ENCODE measurements at places on chromosomes 4 and X.
A peak's percentile ranks its signal among the peaks of the same experiment; 100 is the strongest.

DNA sequence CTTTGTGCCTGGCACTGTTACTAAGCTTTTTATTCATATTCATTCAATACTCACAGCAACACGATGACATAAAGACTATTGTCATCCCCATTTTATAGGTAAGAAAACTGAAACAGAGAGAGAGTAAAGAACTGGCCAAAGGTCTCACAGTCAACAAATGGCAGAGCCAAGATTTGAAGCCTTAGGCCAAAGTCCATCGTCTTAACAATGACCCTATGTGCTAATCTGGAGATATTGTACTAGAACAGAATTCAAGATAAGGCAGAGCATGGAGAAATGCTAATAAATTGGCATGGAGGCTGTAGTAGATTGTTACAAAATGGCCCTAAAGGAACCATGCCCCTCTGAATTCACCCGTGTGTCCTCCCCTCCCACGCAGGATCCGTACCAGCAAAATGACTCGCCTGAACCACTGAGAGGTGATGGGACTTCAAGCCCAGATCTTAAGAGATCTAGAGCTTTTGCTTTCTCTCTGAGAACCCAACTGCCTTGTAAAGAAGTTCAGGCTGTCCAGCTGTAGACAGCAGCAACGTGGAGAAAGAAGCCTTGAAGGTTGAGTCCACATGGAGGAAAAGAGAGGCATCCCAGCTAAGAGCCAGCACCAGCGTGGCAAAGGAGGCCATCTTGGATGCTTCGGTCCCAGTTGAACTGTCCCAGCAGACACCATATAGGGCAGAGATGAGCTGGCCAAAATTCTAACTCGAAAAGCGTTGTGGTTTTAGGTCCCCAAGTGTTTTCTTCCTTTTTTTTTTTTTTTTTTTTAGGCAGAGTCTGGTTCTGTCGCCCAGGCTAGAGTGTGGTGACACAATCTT lies 52.8 kb upstream of the RBM47 start:
- no peak for DNase-seq

DNA sequence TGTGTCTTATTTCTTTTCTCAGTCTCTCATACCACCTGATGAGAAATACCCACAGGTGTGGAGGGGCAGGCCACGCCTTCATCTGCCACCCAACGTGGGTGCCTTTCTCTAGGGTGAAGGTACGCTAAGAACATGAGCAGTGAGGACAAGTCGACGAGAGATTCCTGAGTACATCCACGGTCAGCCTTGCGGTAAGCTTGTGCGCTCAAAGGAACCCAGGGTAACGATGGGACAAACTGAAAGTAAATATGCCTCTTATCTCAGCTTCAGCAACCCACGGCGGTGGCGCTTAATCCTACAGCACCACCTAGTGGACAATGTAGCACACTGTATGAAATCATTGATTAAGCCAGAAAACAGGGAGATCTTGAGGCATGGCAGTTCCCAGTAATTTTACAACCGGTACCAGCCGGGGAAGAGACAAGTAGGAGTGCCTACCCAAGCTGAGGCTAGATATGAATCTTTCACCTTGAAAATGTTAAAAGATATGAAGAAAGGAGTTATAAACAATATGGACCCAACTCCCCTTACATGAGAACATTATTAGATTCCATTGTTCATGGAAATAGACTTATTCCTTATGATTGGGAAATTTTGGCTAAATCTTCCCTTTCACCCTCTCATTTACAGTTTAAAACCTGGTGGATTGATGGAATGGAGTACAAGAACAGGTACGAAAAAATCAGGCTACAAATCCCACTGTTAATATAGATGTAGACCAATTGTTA lies 63.0 kb downstream of the ZNF732 start:
- peak; percentile 73 for DNase-seq

- no peak for DNase-seq
Measured at GRCh38 chrX:106780264-106780663, 22.2 kb upstream of the TBC1D8B start.

DNA sequence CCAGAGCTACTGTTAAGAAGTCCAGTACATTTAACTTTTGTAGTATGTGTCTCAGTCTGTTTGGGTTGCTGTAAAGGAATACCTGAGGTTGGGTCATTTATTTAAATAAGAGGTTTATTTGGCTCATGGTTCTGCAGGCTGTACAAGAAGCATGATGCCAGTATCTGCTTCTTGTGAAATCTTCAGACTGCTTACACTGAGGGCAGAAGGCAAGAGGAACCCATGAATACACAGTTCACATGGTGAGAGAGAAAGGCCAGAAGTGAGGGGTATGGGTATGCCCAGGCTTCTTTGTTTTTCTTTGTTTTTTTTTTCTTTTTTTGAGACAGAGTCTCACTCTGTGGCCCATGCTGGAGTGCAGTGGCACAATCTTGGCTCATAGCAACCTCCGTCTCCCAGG lies 6.0 kb upstream of the CISD2 start:
- no peak for DNase-seq

GRCh38 chr4:70365479-70365878 lies 4.9 kb downstream of the SMR3A start:
- DNase-seq = no peak

DNA sequence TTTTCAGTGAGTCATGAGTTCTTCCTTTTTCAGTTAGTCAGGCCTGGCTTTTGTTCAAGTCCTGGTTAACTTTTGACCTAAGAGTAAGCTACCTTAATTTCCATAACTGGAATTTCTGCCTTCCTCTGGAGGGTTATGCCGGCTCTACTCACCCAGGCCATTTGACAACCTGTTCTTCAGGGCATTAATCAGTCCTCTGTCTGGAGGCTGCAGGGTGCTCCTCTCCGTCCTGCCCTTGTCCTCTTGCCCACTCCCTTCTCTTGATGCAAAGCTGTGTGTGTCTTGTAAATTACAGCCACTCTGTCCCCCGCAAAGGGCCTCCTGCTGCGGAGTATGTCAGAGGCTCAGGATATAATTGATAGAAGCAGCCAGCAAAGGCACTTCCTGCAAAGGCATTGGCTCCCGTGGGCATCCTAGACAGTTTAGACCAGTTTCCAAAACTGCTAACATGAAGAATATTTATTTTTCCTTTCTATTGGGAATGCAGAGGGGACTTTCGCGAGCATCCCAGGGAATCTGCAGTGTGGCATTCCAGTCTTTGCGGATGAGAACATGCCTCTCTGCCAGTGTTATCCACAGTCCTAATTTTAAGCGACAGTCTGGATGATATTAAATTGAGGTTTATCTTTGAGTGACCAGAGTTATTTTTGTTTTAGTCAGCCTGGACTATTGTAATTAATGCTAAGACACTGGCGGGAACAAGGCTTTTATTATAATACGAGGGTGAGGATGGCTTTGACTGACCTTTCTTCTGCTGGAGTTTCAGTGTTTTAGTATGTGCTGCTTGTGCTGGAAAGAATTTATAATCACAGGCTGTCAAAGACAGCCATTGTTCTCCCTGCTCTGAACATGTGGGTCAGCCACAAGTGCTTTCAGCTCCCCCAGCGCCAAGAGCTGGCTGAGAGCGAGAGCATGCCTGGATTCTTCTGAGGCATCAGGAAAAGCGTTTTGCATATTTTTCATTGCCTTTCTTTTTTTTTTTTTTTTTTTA lies 74.2 kb downstream of the LIMCH1 start:
- no peak for DNase-seq

- no peak for DNase-seq
Measured at GRCh38 chr4:163284304-163284703, 48.1 kb downstream of the NPY1R start.

GRCh38 chrX:27968878-27969277 lies 12.4 kb downstream of the DCAF8L1 start:
- DNase-seq = no peak

DNA sequence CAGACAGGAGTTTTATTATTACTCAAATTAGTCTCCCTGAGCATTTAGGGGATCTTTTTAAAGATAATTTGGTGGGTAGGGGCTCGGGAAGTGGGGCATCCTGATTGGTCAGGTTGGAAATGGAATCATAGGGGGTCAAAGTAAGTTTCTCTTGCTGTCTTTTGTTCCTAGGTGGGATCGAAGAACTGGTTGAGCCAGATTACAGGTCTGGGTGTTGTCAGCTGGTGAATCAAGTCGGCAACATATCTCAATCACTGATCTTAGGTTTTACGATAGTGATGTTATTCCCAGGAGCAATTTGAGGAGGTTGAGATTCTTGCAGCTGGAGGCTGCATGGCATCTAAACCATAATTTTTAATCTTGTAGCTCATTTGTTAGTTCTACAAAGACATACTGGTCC lies 629.5 kb upstream of the AMOT start:
- no peak for DNase-seq

- no peak for DNase-seq
Measured at GRCh38 chrX:48573690-48574269, 504 bp upstream of the RBM3 start.

Data from CD4-positive, alpha-beta T cell treated with Interferon alpha-2 for 1 hour (primary cell).